ENCODE measurements at places on chromosomes 6 and 20.

- DNase-seq: no peak
These were observed 127.3 kb downstream of the TNFRSF21 start for GRCh38 chr6:47182291-47182957.

GRCh38 chr6:89440200-89440599 lies 7.2 kb downstream of the ANKRD6 start:
- DNase-seq: no peak

DNA sequence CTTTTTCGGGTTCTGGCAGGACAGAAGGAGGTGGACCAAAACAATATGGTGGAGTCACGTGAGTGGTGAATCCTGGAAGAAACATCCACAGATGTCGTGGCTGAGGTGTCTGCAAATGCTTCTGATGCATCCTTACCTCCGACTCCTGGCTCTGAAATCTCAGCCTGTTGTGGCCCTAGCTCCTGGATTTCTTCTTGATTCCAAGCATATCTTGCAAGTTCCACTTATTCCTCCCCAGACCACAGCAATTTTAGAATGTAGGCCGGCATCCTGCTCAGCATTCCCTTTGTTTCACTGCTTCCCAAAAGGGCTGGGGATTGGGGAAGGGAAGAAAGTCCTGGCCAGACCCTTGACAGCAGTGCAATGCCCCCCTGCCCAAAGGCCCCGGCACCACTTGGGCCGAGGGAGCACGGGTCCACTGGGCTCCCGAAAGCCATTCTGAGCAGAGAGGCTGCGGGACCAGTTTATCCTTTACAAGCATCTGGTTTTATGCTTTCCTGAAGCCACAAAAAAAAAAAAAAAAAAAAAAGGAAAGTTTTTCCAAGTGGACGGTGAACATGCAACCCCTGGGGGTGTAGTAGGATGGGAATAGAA lies 200.9 kb upstream of the RNF24 start:
- DNase-seq: no peak

- no peak for DNase-seq
These were observed 61.8 kb upstream of the AFDN start for GRCh38 chr6:167764713-167765479.

DNA sequence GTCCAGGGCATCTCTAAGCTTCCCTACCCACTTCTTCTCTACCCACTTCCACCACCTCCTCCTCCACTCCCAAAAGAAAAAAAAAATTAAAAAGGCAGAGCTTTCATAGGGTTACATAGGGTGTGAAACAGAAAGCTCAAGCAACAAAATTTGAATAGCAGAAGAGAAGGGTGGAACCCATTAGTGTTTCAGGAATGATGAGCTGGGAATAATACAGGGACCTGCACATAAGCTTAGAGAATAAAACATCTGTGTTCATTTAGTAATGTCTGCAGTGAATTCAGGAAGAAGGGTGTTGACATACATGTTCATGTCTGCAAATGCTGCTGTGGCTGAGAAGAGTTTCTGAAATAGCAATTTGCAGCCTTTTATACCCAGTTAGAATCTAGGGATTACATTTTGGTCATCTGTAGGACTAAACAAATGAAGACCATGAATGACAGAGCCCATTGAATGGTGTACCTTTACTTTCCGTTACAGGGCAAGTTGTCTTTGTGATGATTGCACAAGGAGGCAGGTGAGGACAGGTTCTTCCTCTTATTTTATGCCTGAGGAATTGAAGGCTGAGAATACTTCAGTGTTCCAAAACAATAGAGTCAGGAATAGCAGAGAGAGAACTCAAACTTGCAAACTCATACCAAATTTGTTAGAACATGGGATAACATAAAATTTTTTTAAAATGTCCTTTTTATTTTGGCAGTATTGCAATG lies 975.1 kb downstream of the TFAP2A start:
- no peak for DNase-seq

DNA sequence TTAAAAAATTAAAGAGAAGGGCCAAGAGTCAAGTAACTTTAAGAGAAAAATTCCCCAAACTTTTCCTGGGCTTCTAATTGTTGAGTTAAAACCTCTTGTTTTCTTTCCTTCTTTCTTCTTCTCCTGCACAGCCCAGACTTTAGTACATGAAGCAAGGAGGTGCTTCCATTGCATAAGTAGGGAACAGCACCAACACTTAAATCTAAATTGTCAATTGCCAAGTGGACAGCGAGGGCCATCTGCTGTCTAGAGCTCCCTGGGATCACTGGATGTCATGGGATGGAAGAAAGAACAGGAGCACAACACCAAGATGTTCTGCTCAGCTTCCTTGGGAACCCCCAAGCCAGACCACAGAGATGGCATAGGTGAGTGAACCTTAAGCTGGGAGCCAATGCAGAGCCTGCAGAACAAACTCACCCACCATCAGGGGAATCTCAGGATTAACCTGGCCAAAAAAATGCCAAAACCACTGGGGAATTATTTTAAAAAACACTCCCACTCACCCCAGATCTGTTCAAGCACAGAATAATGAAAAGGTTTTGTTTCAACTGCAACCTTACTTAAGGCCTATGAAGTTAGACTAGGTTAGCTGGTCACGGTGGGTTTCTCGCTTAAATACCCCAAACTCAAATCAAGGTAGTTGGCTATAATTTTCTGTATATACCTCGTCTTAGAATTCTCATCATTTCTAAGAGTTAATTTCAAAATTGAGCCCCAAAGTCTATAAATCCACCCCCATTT lies 67.8 kb downstream of the TNFRSF21 start:
- no peak for DNase-seq
